H4 (cell line): ENCODE measurements at places on chromosomes 1 and 21.

DNA sequence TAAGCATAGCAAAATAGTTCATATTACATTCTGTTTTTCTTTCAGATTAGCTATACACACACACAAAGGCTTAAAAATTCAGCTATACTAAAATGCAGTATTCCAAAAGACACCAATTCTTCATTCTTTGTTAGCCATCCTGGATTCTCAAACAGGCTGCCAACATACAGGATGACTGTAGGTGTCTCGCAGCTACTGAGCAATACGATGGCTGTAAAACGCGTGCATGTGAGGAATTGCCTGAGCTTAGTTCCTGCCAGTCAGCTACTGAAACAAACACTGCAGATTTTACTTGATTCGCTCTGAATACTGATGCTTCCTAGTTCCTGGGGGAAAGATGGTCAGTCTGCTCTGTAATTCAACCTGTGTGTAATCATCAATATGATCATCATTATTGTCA is 24.7 kb upstream of the HMGN1 start:
- no peak for DNase-seq

DNA sequence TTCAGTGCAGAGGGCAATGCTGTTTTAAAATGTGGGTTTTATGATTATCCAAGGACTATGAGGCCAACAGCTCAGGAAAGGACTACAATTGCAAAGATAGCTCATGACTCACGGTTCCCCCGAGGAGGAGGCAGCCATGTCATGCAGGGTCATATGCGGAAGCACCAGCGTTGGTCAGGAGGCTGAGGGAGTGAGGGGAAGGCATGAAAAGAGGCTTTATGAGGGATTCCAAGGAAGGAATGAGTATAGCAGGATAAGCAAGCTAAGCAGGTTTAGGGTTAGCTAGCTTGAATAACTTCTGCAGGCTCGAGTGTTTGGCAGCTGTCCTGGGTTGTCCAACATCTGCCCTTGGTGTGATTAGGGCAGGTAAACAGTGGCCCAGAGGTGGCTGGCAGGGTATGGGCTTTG is 495.1 kb downstream of the SETD4 start:
- DNase-seq = peak; percentile 60

DNA sequence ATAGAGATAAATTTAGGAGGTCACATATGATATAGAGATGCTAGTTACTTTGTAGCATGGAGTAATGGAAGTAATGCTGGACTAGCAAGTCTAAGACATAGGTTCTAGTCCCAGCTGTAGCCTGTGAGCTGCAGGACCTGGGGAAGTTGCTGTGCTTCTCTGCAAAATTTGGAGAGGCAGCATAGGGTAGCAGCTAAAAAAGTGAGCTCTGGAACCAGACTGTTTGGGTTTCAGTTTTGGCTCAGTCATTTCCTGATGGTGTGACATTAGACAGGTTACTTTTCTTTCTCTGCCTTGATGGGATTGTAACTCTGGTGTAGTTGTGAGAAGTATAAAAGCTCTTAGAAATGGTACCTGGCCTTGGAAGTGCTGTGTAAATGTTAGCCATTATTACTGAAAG is 3.3 kb downstream of the METTL13 start:
- no peak for DNase-seq

- DNase-seq = no peak
Measured at GRCh38 chr1:200282497-200283122, 127.2 kb downstream of the ZNF281 start.

GRCh38 chr1:180927348-180927747 is 14.7 kb downstream of the KIAA1614 start:
- no peak for DNase-seq

DNA sequence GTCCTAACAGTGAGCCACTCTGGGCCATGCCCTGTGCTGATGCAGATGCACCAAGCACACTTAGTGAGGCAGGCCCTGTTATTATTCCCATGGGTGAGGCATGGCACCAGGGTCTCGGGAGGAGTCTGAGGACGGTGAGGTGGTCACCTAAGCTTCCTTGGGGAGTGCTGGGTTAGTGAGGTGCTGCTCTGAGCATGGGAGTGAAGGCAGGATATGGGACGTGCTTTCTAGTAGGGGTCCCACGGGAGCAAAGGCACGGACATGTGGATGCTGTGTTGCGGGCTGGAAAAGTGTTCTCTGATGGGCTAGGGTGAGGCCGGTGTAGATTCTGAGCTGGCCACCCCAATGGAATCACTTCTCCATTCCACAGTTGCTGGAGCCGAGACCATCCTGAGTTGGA is 77.5 kb upstream of the CSF3R start:
- DNase-seq = no peak

GRCh38 chr21:42229676-42230075 is 10.7 kb downstream of the ABCG1 start:
- no peak for DNase-seq

DNA sequence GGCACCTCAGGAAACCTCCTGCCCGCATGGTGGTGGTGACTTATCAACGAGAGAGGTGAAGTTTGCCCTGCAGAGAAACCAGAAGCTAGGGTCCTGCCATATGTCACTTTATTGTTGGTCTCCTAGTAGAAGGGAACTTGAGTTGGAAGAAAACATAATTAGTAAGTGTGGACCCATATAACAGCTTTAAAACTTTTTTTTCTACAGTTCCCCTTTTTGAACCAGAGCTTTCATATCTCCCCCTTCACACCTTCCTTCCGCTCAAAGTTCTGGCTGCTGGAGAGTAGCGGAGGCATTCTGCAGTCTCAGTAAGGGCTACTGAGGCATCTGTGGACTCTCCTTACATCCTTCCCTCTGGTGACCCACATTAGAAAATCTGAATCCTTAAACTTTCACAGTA is 48.9 kb downstream of the PHC2 start:
- no peak for DNase-seq

- no peak for DNase-seq
Measured at GRCh38 chr1:71135571-71135970, 54.7 kb upstream of the ZRANB2 start.

DNA sequence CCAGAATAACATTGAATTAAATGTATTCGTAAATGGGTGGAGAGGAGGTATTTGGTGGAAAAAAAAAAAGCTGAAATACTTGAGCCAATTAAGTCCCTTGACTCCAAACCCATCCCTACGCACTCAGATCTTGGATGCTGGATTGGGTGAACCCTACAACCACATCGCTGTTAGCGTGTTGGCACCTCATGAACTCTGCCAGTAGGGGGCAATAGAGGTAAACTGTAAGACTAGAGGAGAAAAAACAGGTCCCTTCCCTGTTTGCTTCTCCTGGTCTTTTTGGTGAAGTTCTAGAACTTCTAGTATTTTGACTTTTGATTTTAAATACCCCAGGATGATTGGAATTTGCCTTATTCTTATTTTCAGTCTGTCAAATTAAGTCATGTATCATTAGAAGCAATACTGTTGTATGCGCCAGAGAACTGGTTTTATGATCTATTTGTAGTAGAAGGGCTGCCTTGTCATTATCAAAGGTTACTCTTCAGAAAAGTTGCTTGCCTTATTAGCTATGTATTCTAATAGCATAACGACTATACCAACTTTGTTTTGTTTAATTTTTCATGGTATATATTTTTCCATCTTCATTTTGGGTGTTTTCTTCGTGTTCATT is 1.9 kb upstream of the OR13G1 start:
- peak; percentile 66 for DNase-seq

- DNase-seq = peak; percentile 11
Measured at GRCh38 chr1:197485790-197486189, 217.7 kb downstream of the CRB1 start.

- no peak for DNase-seq
Measured at GRCh38 chr21:16789636-16790035, 723.2 kb upstream of the CXADR start.

GRCh38 chr1:156376146-156376545 is 7.1 kb downstream of the RHBG start:
- no peak for DNase-seq

- no peak for DNase-seq
Measured at GRCh38 chr1:159890390-159890789, 9.6 kb downstream of the CFAP45 start.

DNA sequence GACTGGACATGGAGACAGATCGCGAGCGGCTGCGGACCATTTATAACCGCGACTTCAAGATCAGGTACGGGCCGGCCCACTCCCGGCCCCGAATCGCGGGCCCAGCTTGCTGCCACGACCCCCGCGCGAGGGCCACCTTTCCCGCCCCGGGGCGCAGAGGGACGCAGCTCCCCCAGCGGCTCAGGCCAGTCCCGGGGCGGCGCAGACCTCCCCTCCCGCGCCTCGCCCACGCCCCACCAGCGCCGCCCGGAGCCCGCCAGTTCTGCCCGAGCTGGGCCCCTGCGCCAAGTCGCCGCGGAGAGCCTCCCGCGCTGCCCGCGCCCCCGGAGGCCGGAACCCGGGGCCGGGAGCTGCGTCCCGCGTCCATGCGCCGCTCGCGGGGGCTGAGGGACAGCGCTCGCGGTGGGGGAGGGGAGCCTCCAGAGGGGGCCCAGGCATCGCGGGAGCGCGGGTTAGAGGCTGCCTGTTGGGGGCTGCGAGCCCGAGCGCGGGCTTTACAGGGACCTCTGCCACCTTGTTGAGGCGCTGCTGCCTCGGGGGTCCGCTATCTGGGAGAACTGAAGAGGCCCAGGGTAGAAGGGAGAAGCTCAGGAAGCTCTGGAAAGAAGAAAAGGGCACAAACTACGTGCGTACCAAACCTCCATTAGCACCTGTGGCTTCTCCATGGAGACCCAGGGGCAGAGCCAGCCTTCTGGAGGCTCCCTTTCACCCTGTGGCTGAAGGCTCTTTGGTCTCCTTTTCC is 698 bp downstream of the MOV10 start:
- DNase-seq = no peak

- no peak for DNase-seq
Measured at GRCh38 chr1:223547316-223548114, 118.0 kb downstream of the CAPN8 start.

DNA sequence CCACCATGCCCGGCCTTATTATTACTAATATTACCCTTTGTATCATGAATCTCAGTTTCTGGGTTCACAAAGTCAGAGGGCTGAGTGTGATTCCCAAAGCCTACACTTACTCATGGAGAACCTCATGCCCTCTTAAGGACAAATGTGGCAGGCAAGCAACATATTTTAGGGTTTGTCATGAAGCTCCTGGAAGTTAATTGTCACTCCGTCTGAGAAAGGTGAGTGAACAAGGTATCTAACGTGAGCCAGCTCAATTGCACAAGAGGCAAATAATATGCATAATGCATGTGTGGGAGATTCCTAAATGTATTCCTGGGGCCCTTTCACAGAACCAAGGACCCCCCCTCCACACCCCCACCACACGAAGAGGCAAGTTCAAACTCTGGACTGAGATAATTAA is 10.1 kb upstream of the TIAM1 start:
- DNase-seq = no peak

DNA sequence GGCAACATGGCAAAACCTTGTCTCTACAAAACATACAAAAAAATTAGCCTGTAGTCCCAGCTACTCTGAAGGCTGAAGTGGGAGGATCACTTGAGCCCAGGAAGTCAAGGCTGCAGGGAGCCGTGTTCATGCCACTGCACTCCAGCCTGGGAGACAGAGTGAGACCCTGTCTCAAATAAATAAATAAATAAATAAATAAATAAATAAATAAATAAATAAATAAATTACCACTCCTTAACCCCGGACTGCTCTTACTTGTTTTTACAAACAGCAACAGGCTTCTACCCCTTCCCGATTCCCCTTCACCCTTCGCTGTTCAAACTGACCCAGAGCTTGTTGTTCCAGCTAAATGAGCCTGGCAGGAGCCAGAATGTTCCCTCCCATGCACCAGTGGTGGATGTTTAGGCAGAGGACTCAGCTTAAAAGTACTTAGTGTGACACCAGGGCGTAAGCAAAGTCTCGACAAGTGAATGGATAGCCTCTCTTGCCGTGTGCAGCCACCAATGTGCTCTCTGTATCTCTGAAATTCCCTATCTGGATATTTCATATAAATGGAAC is 21.5 kb upstream of the PADI3 start:
- DNase-seq = no peak

- DNase-seq = no peak
Measured at GRCh38 chr1:39969048-39969447, 14.1 kb downstream of the MFSD2A start.

- no peak for DNase-seq
Measured at GRCh38 chr1:83918688-83919285, 80.1 kb downstream of the TTLL7 start.

- DNase-seq = no peak
Measured at GRCh38 chr1:40799351-40799867, 15.8 kb downstream of the KCNQ4 start.

DNA sequence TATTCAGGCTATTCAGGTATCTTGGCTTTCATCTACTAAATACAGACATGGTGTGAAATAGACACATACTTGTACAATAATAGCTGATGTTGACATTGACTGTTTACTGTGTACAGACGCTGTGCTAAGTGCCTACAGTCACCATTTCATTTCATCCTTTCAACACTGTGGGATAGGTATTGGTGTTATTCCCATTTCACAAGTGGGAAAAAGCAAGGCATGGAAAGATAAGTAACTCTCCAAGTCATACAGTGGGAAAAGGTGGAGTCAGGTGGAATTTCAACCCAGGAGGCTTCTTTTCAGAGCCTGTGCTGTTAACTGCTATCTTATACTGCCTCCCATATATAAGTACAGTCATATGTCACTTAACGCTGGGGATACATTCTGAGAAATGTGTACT is 49.6 kb upstream of the ATP1A1 start:
- DNase-seq = no peak

GRCh38 chr1:119773711-119774241 is 5.1 kb upstream of the HMGCS2 start:
- DNase-seq = peak; percentile 58

DNA sequence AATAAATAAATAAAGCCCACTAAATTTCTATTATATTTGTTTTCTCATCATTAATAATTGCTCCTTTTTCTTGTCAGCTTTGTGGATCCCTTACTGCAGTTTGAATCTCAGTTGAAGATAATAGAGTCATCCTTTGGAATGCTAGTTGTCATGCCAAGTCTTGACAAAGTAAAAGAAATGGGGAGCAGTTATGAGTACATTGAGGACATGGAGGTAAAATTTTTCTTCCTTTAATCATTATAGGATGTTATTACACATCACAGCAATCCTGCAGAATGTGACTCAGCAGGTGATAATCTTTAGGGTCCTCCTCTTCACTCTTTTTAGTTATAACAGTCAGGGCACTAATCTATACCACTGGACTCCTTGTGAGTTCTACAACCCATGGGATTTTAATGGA is 24.1 kb downstream of the MROH9 start:
- no peak for DNase-seq

- no peak for DNase-seq
Measured at GRCh38 chr1:177646757-177647730, 322.8 kb downstream of the SEC16B start.

- DNase-seq = no peak
Measured at GRCh38 chr1:216498277-216498676, 75.0 kb upstream of the USH2A start.

- no peak for DNase-seq
Measured at GRCh38 chr1:89523572-89524368, 859 bp upstream of the LRRC8B start.
